Fibroblast of skin of left biceps (primary cell): ENCODE measurements at places on chromosomes 3 and 15.

DNA sequence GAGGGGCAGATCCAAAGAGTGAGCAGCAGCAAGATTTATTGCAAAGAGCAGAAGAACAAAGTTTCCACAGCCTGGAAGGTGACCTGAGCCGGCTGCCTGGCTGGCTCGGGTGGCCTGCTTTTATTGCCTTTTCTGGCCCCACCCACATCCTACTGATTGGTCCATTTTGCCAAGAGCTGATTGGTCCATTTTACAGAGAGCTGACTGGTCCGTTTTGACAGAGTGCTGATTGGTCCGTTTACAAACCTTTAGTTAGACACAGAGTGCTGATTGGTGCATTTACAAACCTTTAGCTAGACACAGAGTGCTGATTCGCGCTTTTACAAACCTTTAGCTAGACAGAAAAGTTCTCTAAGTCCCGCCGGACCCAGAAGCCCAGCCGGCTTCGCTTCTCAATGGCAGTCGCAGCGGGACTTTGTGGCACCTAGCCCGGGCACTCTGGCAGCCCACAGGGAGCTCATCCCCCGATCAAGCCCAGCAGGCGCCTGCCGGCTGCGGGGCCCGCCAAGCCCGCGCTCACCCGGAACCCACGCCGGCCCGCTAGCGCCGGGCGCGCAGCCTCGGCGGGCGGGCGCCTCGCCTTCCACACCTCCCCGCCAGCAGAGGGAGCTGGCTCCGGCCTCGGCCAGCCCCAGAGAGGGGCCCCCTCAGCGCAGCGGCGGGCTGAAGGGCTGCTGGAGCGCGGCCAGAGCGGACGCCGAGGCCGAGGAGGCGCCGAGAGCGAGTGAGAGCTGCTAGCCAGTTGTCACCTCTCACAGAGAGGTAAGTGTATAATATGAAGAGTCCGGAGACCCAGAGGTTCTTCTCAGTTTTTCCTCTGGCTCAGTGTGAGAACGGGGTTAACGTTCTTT is 339.2 kb downstream of the CHL1 start:
- no peak for DNase-seq

DNA sequence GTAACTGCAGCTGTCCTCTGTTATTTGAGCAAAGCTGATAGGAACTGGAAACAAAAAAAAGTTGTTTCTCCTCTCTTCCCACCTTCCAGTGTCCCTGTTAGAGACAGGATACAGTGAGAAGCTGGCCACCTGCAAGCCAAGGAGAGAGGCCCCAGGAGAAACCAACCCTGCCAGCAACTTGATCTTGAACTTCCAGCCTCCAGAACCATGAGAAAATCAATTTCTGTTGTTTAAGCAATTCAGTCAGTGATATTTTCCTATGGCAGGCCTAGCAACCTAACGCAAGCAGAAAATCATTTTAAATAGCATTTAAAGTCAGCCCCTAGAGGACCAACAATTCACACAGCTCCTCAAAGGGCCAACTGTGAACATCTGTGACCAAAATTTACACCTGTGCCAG is 291.3 kb downstream of the OXSM start:
- DNase-seq: no peak

GRCh38 chr3:88019024-88019423 is 39.8 kb downstream of the CGGBP1 start:
- no peak for DNase-seq

- DNase-seq: no peak
Measured at GRCh38 chr3:150607267-150608065, 4.3 kb downstream of the SELENOT start.

GRCh38 chr3:53516339-53516738 is 21.9 kb downstream of the CACNA1D start:
- DNase-seq: no peak

GRCh38 chr3:129491794-129492193 is 36.6 kb upstream of the RHO start:
- no peak for DNase-seq

DNA sequence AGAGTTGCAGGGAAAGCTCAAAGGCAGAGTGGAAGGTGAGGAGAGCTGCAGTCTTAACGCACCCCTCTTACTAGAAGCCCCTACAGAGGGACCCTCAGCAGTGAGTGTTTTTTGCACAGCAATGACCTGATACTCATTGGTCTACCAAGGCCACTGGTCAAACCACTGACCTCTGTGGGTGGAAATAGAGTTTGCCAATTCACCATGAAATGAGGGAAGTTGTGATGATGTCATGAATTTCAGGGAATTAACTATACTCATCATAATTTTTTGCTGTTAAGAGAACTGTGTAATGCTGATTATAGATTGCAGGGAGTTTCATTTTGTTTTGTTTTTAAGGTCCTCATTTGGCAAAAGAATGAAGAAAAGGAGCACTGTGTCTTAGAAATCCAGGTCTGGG is 101.7 kb upstream of the SMAD3 start:
- no peak for DNase-seq

GRCh38 chr15:27057904-27058645 is 87.1 kb downstream of the GABRG3 start:
- peak; percentile 30 for DNase-seq
